ENCODE measurements at places on chromosomes 16 and 17.

GRCh38 chr17:45067637-45068036 is 6.5 kb downstream of the NMT1 start:
- DNase-seq: no peak

GRCh38 chr17:39640591-39641031 is 3.7 kb downstream of the STARD3 start:
- DNase-seq: no peak

- no peak for DNase-seq
Observed at GRCh38 chr16:65601781-65602180, 479.9 kb upstream of the CDH11 start.

- DNase-seq: no peak
Observed at GRCh38 chr16:30567991-30568638, 3.4 kb downstream of the ZNF688 start.

DNA sequence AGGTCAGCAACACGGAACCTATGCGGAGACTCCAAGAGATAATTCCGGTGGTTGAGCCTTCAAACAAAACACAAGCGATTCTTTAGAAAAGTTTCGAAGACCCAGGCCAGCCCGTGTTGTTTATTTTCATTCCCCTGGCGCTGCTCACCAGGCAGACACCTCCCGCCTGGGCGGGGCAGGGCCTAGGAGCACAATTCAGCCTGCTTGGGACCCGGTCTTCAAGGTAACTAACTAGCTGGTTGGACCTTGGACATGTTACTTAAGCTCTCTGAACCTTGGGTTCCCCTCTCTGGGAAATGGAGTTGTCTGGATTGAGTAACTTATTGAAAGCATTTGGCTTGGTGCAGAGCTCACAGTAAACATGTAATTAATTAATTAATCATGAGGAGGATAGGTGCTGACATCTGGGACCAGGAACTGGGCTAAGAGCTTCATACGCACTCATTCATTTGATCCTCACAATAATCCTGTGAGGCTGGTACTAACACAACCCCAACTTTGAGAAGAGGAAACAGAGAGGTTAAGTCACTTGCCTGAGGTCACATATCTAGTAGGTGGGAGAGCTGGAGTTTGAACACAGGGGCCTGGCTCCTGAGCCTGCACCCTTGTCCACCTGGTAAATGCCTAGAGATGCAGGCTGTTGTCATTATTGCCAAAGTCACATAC is 125.3 kb upstream of the SMURF2 start:
- DNase-seq: no peak

- DNase-seq: no peak
Observed at GRCh38 chr17:49148171-49148570, 15.6 kb downstream of the B4GALNT2 start.

- no peak for DNase-seq
Observed at GRCh38 chr17:42118545-42118944, 2.6 kb downstream of the KAT2A start.

DNA sequence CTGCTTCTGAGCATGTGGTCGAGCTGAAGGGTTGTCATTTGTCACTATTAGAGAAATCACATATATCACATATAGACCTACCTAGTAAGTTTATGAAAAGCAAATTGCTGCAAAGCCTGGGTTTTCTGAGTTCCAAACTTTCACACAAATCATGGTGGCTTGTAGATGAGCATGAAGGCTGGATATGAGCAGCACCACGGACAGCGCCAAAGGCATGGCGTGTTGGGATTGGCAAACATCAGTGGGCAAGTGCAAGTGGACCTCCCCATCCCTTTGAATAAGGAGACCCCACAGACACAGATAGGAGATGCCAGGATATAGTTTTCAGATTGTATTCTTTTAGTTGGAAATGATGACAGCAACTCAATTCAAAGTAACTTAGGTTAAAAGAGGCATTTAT is 77.6 kb upstream of the CACNG3 start:
- no peak for DNase-seq

DNA sequence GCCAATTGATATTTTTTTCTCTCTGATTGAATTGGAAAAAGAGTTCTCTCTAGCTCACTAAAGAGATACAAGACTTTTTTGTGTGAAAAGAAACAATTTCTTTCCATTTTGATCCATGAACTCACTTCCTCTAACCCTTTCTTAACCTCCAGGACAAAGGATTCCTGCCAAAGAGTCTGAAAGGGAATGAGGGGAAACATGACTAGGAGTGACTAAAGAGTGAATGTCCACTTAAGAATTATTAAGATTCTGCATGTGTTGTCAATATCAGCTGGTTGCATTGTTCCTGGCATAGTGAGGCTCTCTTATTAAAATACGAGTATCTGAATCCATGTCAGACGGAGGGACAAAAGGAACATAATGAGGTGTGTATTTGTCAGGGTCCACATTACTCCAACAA is 344.7 kb downstream of the GRIN2A start:
- DNase-seq: no peak

GRCh38 chr17:2023692-2024571 is 1.2 kb downstream of the RTN4RL1 start:
- no peak for DNase-seq

DNA sequence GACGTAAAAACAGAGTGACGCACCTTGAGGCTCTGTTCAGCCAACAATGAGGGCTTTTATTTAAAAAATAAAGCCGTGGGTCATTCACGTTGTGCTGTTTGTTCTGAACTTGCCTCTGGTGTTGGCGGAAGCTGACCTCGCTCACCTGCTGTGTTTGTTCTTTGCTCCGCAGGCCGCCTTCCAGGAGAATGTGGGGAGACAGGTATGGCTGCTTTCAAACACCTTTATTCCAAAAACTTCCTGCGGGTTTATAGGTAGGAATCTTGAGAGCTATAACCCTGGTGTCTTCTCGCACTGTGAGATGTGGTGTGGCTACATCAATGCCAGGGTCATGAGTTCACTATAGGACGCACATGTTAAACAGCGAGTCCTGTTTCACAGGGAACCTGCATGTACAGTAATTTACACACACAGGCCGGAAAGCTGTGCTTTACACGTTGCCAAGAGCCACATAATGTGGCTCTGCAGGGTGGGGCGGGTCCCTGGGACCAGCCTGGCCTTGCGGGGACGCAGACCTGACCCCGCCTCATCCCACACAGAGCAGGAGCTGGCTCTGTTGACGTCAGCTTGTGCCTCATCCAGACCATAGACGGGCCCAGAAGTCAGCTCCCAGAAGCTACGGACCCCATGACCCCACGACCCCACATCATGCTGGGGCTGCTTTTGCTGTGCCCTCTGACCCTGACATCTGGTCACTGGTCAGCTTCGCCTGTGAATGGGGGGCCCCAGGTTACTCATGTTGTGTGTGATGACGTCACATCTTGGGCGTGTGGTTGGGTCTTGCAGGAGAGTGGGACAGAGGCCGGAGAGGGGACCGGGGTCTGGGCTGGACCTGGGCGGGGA is 49.9 kb upstream of the ZNF750 start:
- DNase-seq: no peak

DNA sequence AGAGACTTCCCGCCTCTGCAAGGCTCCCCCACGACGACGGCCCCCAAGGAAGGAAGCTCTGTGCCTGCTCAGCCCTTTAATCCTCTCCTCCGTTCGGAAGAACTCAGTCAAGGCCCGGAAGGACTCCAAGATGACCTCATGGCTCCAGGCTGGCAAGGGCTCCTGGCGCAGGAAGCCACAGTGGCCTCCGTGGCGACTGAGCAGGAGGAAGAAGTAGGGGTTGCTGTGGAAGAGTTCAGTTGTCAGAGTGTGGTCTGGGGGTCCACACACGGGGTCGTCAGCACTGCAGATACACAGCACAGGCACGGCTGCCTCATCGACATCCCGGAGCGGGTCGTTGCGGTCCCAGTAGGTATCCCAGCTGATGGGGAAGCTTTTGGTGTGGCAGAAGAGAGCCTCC is 4.2 kb downstream of the ABHD15 start:
- no peak for DNase-seq

- DNase-seq: no peak
Observed at GRCh38 chr16:17367036-17367435, 103.7 kb downstream of the XYLT1 start.

- DNase-seq: no peak
Observed at GRCh38 chr16:51638339-51639135, 487.5 kb upstream of the SALL1 start.

- no peak for DNase-seq
Observed at GRCh38 chr17:4986403-4986802, 1.1 kb downstream of the CAMTA2 start.

DNA sequence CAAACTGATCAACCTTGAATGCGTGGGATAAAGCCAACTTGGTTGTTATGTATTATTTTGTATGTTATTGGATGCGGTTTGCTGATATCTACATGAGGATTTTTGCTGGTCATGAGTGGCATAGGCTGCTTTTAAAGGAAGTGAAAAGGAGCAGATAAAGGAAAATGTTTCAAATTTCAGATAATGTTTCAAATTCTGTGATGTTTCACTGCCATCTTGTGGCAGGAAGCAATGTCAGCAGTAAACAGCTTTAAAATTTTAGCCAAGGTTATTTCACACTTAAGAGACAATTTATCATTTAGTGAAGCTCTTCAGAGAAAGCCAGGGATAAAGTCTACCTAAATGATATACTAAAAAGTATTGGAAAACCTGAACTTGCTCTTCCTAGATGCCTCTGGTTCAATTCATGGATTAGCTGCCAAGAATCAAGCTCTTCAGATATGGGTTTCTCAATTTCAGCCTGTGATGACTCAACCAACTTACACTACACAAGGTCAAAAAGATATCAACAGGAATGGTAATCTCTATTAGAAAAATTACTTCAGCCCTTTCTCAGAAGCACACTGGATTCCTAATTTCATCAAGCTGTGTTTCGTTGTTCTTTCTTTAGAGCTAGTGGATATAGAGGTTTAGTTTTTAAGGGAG is 136.0 kb upstream of the C17orf78 start:
- no peak for DNase-seq

DNA sequence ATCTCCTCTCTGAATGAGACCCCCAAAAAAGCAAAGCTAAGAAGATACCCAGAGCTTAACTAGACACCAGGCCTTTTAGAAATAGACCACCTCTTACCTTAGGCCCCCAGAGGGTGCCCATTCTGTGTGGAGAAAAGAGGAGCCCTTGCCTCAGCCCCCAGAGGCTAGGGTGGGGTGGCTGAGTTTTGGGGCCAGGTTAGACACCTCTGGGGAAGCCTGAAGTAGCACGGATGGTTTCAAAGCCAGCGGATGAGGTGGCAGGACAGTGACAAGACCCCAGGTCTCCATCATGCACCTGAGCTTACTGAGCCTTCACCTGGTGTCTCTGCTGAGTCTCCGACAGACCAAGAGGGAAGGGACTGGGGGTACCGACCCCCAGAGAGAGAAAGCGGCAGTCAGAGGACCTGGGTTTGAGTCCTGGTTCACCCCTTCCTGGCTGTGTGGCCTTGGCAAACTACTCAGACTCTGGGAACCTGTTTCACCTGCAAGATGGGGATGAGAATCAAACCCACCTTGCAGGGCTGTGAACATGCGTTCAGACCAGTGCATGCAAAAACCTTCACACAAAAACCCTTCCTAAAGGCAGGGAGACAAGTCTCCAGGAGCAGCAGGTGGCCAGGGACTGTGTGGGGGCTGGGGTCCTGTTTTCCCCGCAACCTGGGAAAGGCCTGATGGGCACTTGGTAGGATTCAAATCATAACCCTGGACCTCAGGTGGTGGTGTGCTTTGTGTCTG is 7.7 kb downstream of the SCGB1C2 start:
- DNase-seq: no peak

- no peak for DNase-seq
Observed at GRCh38 chr17:75641343-75641742, 8.1 kb downstream of the SMIM5 start.

- DNase-seq: no peak
Observed at GRCh38 chr17:68231541-68231940, 16.3 kb upstream of the AMZ2 start.

DNA sequence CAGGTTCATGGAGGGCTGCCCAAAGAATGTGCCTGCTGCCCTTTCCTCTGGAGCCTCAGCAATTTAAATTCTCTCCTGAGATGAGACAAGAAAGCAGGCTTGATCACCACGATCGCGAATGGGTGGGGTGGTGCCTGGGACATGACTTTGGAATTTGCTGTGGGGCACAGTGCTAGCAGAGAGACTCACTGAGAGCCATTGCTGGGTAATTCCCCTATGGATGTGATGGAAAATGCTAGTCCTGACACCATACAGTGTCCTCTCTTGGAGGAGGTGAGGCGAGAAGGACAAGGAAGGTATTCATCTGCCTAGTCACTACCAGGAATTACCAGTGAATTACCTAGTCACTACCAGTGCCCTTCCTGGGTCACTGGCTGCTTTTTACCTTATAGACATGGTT is 15.5 kb downstream of the FAM20A start:
- DNase-seq: no peak

GRCh38 chr16:69404275-69404805 is 18.5 kb upstream of the TERF2 start:
- DNase-seq: no peak

- no peak for DNase-seq
Observed at GRCh38 chr16:20359997-20360396, 7.5 kb upstream of the UMOD start.

DNA sequence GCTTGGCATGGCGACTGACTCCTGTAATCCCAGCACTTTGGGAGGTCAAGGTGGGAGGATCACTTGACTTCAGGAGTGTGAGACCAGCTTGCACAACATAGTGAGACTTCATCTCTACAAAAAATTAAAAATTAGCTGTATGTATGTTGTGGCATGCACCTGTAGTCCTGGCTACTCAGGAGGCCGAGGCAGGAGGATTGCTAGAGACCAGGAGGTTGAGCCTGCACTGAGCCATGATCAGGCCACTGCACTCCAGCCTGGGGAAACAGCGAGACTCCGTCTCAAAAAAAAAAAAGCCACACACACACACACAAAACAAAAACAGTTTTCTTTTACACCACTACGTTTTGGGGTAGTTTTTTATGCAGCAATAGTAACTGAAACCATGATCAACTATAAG is 89.0 kb upstream of the DHX40 start:
- no peak for DNase-seq

- no peak for DNase-seq
Observed at GRCh38 chr17:27526604-27527002, 70.4 kb downstream of the KSR1 start.

DNA sequence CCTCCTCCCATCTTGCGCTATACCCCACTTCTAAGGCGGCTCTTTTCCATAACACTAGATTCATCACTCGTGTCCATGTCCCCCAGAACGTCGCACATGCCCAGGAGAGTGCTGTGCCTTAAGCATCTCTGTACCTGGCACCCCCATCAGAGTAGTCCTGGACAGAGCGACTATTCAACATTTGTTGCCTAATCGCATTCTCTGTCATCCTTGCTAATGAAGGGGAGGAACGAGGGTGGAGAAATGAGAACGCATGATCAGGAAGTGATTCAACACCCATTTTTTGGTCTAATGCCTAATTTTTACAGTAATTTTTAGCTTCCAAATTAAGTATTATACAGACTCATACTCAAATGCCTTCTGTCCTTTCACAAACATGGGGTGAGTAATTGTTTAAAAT is 53.2 kb downstream of the SLC39A11 start:
- DNase-seq: no peak

DNA sequence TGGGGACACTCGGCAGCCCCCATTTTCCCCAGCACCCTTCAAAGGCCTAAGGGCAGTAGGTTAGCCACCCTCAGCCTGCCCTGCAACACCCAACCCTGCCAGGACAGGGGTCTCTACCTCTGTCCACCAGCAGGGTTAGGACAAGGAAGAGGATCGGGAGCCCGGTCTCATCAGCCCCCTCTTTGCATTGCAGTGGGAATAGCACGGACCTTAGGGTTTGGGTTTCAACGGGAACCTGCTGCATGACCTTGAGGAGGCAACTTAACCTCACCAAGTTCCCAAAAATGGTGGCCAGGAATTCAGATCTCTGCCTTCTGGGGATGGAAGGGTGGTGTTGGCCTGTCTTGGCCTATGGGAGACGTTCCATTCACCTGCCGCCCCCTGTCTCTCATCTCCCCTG is 20.2 kb upstream of the SPPL2C start:
- no peak for DNase-seq
